Endothelial cell of umbilical vein (primary cell): ENCODE measurements at places on chromosomes 1 and 21.

DNA sequence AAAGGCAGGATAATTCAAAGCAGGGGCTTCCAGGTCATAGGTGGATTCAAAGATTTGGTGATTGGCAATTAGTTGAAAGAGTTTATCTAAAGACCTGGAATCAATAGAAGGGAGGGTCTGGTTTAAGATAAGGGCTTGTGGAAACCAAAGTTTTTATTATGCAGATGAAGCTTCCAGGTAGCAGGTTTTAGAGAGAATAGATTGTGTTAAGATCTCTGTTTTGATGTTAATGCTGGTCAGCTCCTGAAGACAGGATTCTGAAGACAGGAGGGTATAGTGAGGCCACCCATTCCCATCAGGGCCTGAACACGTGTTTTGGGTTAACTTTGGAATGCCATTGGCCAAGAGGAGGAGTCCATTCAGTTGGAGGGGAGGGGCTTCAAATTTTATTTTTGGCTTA lies 6.1 kb upstream of the PTBP2 start:
- H3K36me3 ChIP-seq = no peaks in the 10 kb centered on the region
- H3K4me1 ChIP-seq = no peaks in the 10 kb centered on the region
- no peak overlapping the region for H3K4me3 ChIP-seq
- H3K27me3 ChIP-seq = peaks cover 5% of the 10 kb centered on the region

GRCh38 chr1:12613180-12613579 lies 4.8 kb downstream of the DHRS3 start:
- H3K27ac ChIP-seq = no peak overlapping the region
- H3K4me1 ChIP-seq = peaks cover 16% of the 10 kb centered on the region
- H3K27me3 ChIP-seq = no peaks in the 10 kb centered on the region
- H3K36me3 ChIP-seq = peaks cover 7% of the 10 kb centered on the region

DNA sequence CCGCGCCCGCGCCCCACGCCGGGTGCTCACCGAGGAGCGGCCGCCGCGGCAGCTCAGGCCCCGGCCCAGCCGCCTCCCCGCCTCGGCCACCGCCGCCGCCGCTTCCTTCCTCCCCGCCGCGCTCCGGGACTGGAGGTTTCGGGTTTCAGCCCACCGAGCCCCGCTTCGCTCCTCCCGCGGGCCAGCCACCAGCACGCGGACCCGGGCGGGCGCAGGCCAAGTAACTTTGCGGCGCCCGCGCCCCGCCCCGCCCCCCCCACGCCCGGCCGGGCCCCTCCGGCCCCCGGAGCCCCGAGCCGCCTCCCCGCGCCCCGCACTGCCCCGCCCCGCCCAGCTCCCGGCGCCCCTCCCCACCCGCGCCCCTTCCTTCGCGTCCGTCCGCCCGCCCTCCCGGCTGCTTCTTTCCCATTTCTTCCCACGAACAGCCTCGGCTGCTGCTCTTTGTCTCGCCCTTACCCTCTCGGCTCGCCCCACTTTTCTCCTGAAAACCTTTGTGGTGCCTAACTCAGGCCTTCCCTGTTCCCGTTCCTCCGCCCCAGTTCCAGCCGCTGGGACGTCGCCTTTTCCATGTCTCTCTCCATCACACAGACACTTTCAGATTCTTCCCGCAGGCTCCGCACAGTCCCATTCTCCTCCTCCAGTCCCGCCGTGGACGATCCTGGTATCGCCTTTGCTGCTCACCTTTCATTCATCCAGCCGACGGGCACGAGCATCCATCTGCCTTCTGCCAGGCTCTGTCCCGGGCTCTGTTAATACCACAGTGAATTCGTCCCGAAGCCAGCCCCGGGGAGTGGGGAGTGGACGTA lies at the start of gene GPR161:
GPR161 (minus strand) TSS at position 222 of the 806 bp plus-strand sequence. CDS start 32,080 bp downstream, outside the sequence.
- H3K36me3 ChIP-seq = no peaks in the 10 kb centered on the region
- H3K4me1 ChIP-seq = peaks cover 19% of the 10 kb centered on the region
- peak within 1 kb of the TSS; percentile 44 for H3K27ac ChIP-seq

DNA sequence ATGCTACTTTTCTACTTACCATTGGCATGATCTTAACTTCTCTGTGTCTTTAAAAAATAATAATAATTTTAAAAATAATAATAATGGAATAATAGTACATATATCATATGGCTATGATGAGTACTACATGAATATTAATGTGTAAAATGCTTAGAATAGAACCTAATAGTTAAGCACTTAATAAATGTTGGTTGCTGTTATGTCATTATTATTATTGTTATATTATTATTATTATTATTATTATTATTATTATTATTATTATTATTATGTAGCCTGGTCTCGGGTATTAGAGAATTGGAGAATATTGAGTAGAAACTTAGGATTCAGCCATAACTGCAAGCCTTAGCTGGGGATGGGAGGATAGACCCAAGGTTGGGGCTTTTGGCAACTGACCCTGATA lies 108.2 kb downstream of the MAST2 start:
- no peaks in the 10 kb centered on the region for H3K36me3 ChIP-seq
- no peak overlapping the region for H3K4me3 ChIP-seq
- H3K27me3 ChIP-seq = no peaks in the 10 kb centered on the region
- H3K27ac ChIP-seq = no peak overlapping the region

DNA sequence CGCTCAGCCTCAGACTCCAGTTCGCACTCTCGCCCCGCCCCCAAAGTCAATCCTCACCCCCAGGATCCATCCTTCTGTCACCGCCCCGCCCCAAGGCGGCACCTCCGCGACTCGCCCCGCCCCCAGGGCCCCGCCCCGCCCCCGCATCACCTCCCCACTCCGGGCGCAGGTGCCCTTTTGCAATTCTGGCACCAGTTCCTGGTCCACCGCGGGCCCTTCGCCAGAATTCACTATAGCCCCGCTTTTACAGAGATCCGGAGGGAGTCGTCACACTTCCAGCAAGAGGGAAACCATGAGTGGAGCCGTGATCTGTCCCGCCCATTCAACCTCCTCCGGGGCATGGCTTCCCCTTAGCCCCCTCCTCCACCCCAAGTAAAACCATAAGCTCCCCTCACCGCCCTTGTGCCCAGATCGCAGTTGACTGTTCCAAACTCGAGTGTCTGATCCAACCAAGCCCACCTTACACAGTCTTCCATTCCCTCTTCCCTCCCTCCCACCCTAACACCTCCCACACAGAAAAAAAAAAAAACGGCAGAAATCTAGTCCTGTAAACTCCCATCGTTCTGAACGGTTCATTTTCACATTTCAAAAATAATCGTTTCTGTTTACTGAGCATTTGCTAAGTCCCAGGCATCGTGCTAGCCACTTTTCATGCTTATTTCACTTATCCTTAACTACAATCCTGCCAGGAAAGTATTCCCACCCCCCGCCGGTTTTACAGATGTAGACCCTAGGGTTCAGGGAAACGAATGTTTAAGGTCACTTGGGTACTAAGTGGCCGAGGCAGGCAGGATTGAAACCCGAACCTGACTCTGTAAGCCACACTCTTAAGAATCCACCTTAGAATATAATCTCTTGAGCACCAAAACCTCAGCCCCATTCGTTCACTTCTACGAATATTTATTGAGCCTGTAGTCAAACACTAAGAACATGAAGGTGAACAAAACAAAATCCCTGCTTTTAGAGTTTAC lies 1.3 kb upstream of the DNAJC16 start:
- H3K27ac ChIP-seq = peak overlapping the region; percentile 37
- no peaks in the 10 kb centered on the region for H3K36me3 ChIP-seq
- peaks cover 24% of the 10 kb centered on the region for H3K4me1 ChIP-seq
- peak overlapping the region; percentile 88 for H3K4me3 ChIP-seq
- DNase-seq = no peak

GRCh38 chr1:224558904-224559303 lies 57.2 kb upstream of the CNIH3 start:
- H3K36me3 ChIP-seq = no peaks in the 10 kb centered on the region
- peaks cover 2% of the 10 kb centered on the region for H3K4me1 ChIP-seq
- H3K27me3 ChIP-seq = no peaks in the 10 kb centered on the region
- no peak for DNase-seq
- H3K27ac ChIP-seq = no peak overlapping the region

DNA sequence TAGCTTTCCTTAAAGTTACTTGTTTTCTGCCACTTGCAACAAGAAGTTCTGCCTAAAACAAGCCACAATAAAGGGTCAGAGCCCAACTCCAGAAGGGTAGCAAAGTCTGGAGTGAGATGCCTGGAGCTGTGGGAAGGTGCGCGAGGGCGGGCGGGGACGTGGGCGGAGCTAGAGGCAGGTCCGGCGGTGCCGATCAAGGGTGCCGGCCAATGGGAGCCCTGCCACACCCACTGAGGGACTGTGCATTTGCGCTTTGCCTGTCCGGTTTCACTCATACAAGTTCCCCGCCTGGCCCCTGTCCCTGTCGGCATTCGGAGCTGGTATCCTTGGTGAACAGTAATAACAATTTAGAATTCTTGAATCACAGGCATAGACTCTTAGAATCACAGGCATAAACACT lies 732.4 kb downstream of the MATN1 start:
- H3K4me1 ChIP-seq = no peaks in the 10 kb centered on the region
- DNase-seq = no peak
- no peak overlapping the region for H3K4me3 ChIP-seq
- H3K27me3 ChIP-seq = no peaks in the 10 kb centered on the region

DNA sequence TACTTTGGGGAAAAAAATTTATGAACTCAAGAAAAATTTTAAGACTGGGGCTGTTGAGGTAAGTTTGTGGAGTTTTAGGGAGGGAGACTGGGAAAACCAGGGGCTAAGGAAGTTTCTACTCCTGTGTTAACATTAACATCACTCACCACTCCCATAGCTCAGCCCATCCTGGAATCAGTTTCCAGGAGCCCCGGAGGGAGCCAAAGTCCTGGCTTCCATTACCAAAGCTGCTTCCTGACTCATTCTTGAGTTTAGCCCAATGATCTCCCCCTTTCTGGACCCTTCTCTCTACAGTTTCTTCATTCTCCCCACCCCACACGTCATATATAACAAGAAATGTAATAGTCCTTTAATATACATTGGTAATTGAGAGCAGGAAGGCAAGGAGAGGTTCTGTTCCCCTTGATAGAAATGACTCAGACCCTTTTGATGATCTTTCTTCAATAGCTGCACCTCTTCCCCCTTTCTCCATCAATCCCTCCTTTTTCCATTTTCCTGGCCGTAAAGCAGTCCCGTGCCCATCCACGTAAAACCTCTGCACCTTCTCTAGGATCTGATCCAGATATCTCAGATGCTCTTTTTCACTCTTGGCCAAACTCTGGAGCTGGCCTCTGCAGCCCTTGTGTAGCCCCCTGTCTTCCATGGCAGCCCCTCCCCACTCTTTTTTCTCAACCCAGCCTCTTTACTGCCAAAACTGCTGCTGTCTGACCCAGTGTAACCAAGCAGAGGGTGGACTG lies 4.6 kb upstream of the PIAS3 start:
- no peak overlapping the region for H3K27ac ChIP-seq
- no peaks in the 10 kb centered on the region for H3K36me3 ChIP-seq
- H3K27me3 ChIP-seq = peaks cover 7% of the 10 kb centered on the region
- H3K4me3 ChIP-seq = no peak overlapping the region

DNA sequence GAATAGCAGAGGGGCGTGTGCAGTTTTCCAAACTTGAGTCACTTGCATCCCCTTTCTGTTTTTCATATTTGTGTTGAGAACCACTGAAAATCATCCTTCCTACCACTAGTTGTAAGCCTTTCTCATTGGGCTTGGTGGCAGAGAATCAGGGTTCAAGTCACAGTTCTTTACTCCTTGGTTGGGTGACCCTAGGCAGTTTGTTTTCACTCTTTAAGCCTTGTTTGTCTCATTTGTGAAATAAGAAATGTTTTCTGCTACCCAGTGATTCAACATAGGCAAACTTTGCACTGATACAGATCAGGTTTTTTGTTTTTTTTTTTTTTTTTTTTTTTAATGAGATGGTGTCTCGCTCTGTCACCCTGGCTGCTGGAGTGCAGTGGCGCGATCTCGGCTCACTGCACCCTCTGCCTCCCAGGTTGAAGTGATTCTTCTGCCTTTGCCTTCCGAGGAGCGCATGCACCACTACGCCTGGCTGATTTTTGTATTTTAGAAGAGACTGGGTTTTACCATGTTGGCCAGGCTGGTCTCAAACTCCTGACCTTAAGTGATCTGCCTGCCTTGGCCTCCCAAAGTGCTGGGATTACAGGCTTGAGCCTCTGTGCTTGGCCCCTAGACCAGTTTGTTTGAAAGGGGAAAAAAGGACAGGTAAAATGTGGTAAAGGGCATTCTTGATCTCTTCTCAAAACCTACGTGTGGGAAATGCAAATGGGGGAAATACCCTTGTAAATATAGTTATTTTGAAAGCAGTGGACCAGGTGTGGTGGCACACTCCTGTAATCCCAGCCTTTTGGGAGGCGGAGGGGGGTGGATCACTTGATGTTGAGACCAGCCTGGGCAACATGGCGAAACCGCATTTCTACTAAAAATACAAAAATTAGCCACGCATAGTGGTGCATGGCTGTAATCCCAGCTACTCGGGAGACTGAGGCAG lies 3.2 kb downstream of the CLIC4 start:
- H3K36me3 ChIP-seq = peaks cover 2% of the 10 kb centered on the region
- no peak overlapping the region for H3K27ac ChIP-seq
- no peak for DNase-seq
- no peak overlapping the region for H3K4me3 ChIP-seq
- H3K4me1 ChIP-seq = peaks cover 43% of the 10 kb centered on the region

DNA sequence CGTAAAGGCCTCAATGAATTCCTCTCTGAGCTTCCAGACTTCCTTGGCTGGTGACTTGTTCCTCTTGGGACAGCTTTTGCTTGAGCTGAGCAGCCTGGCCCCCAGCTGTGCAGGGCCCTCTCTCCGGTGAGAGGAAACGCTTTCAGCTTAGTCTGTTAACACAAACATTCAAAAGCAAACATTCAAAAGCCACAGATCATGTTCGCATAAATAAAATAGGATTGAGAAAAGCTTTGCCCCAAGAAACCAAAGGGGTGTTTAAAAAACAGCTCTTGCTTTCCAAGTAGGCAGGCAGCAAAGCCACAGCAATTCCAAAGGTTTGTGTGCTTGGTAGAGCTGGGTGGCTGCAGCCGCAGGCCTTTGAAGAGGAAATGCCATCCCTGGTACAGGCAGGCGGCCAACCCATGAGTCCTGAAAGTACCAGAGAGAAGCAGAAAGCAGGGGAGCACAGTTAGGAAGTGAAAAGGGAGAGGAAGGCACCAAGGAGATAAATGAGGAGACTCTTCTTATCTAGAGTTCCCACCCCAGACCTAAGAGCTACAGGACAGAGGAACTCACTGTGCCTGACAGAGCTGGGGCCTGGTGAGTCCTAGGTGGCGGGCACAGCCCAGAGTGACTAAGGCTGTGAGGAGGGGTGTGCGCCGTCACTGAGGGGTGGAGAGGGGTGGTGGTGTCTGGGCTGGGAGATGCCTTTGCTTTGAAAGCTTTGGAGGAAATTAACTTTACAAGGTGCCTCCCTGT lies 48.4 kb downstream of the CCN1 start:
- peak; percentile 81 for DNase-seq
- H3K27ac ChIP-seq = peak overlapping the region; percentile 76
- no peaks in the 10 kb centered on the region for H3K36me3 ChIP-seq
- H3K4me3 ChIP-seq = no peak overlapping the region

GRCh38 chr1:71804140-71804539 lies 478.2 kb downstream of the NEGR1 start:
- no peaks in the 10 kb centered on the region for H3K27me3 ChIP-seq
- H3K27ac ChIP-seq = no peak overlapping the region
- DNase-seq = no peak
- no peaks in the 10 kb centered on the region for H3K36me3 ChIP-seq
- H3K4me3 ChIP-seq = no peak overlapping the region
- no peaks in the 10 kb centered on the region for H3K4me1 ChIP-seq
